ENCODE measurements at places on chromosomes 11 and 22. TPM values are rescaled to one million over a fixed set of nuclear protein-coding genes. Genes with fewer than 3 reads are reported as not detected.
A peak's percentile ranks its signal among the peaks of the same experiment; 100 is the strongest.

- no peak overlapping the region for H3K27ac ChIP-seq
- no peaks in the 10 kb centered on the region for H3K27me3 ChIP-seq
- H3K36me3 ChIP-seq = no peaks in the 10 kb centered on the region
- no peak overlapping the region for H3K4me3 ChIP-seq
- peak; percentile 88 for DNase-seq
These were observed 9.4 kb downstream of the IGSF9B start for GRCh38 chr11:133947321-133947756.

The CDCA5 gene
- 1.4 TPM for total RNA-seq

DNA sequence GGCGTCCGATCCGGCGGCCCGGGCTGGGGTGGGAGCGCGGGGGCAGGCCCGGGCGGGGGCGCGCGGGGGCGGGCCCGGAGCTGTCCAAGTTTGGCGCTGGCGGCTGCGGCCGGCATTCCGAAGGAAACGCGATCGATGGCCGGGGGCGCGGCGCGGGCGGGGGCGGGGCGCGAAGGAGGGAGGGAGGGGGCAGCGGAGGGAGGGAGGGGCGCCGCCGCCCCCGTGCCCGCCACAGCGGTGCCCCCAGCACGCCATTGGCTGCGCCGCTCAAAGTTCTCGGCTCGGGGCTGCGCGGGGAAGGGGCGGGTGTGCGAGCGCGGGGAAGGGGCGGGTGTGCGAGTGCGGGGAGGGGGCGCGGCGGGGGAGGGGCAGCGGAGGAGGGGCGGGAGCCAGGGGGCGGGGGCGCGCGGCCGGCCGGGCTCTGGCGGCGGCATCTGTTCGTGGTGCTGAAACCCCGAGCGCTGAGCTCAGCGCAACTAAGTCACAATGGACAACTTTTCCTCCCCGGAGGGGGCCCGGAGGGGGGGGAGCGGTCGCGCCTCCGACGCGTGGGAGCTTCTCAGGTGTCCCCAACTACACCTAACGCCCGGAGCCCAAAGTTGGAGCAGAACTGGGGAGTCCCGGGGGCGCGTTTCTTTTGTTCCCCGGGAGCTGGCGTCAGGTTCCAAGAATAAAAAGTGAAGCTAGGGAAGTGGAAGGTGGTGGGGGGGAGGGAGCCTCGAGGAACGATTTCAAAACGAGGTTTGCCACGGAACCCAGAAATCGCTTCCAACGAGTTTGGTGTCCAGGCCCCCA is 2.2 kb downstream of the PHF21B start:
- H3K27me3 ChIP-seq = no peaks in the 10 kb centered on the region
- peaks cover 4% of the 10 kb centered on the region for H3K4me1 ChIP-seq
- DNase-seq = peak; percentile 93
- peak overlapping the region; percentile 32 for H3K27ac ChIP-seq

DNA sequence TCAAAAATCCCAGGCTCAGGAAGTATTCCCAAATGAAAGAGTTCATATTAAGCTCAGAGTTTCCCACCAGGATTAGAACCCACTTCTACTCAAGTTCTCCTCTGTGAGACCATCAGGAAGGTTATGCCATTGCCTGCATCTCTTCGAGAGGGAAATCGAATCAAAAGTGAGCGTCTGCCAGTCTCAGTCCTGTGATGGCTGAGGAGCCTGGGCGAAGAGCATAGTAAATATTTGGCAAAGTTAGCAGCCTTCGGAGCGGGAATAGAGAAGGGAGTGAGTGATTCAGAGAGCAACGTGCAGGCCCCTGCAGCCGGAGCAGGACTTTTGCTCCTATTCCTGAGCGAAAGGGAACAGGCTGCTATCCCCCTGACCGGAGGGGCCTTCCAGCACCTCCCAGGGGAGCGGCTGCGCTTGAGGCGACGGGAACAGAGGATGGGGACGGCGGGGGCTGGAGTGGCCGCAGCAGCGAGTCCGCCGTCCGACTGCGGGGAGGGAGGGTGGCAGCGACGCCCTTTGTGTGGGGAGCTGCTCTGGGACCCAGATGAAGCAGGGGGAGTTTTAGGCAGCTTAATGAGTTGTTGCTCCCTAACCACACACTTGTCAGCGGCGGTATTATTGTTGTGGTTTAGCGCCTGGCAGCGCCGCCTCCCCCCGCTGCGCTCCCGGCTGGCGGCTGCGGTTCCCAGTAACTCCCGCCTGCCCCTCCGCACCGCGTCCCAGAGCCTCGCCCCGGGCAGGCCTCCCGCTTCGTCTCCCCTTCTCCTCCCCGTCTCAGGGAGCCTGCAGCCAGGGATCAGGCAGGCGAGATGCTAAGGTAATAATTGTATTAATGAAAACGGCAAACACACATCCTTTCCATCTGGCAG is 21.7 kb upstream of the NRGN start:
- H3K27me3 ChIP-seq = peaks cover 17% of the 10 kb centered on the region
- peak; percentile 66 for DNase-seq
- H3K36me3 ChIP-seq = no peaks in the 10 kb centered on the region
- no peak overlapping the region for H3K27ac ChIP-seq
- H3K4me3 ChIP-seq = peak overlapping the region; percentile 22

GRCh38 chr11:88345949-88346348 is 8.4 kb upstream of the CTSC start:
- H3K4me1 ChIP-seq = no peaks in the 10 kb centered on the region
- DNase-seq = no peak
- no peak overlapping the region for H3K27ac ChIP-seq
- H3K36me3 ChIP-seq = no peaks in the 10 kb centered on the region
- H3K4me3 ChIP-seq = no peak overlapping the region
- H3K27me3 ChIP-seq = no peaks in the 10 kb centered on the region

The CD248 gene
- 22.9 TPM for total RNA-seq

The GSTT4 gene
- total RNA-seq = not detected

DNA sequence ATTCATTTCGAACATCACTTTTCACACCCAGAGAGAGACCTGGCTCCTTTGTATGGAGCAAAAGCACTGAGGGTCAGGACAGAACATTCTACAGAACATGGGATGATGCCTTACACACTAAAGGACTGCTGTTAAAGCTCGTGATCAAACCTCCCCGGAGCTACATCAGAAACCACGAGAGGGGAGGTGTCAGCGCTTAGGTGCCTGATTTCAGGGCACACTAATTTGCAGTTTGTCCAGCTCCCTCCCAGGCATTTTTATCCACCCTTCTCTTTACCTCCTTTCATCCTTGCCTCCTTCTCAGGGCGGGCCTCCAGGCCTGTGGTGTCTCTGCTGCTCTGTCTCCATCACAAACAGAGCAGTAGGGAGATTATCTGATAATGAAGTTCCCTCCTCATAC is 127.5 kb downstream of the VPREB1 start:
- H3K27me3 ChIP-seq = no peaks in the 10 kb centered on the region
- no peaks in the 10 kb centered on the region for H3K4me1 ChIP-seq
- DNase-seq = no peak

DNA sequence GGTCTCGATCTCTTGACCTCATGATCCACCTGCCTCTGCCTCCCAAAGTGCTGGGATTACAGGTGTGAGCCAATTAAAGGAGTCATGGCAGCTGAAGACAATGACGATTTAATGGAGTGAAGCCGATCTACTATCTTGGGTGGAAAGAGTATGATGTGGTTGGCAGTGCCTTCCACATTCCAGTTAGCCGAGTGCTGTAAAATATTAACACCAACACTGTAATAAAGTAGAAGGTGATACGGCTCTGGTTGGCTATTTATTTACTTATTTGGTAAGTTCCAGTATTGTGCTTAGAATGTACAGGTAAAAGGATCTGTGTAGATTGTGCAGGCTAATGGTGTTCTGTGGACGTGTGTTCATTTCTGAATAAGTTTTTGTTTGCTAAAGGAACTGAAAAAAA is 149.6 kb upstream of the MTMR2 start:
- peaks cover 37% of the 10 kb centered on the region for H3K4me1 ChIP-seq
- no peaks in the 10 kb centered on the region for H3K36me3 ChIP-seq
- no peak overlapping the region for H3K4me3 ChIP-seq
- no peaks in the 10 kb centered on the region for H3K27me3 ChIP-seq
- peak; percentile 88 for DNase-seq

- H3K36me3 ChIP-seq = no peaks in the 10 kb centered on the region
- no peaks in the 10 kb centered on the region for H3K4me1 ChIP-seq
- DNase-seq = no peak
- no peaks in the 10 kb centered on the region for H3K27me3 ChIP-seq
These were observed 37.8 kb downstream of the PRR5L start for GRCh38 chr11:36333897-36334296.

DNA sequence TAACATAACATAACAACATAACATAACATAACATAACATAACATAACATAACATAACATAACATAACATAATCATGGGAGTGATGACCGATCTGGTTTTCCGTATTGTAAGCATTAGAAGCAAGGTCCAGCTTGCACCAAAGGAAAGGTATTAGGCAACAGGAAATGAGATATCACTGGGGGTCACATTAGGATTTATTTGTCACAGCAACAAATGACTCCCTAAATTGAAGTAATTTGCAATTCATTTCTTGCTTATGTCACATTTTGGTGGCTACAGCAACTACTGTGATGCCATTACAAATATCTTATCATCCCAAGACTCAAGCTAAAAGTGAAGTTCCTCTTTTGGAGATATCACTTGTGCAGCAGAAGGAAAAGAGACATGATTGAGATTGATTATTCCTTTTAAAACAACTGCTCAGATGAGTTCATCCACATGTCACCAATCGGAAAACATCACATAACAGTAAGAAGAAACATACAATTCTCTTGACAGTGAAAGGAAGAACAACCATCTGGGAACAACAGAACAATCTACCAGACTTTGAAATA is 1331.1 kb upstream of the RAG2 start:
- H3K27me3 ChIP-seq = no peaks in the 10 kb centered on the region
- H3K4me3 ChIP-seq = no peak overlapping the region
- DNase-seq = no peak
- no peaks in the 10 kb centered on the region for H3K4me1 ChIP-seq
- H3K27ac ChIP-seq = no peak overlapping the region

- no peaks in the 10 kb centered on the region for H3K27me3 ChIP-seq
- no peaks in the 10 kb centered on the region for H3K4me1 ChIP-seq
- DNase-seq = peak; percentile 35
- no peak overlapping the region for H3K27ac ChIP-seq
- H3K4me3 ChIP-seq = no peak overlapping the region
These were observed 7.3 kb downstream of the CD6 start for GRCh38 chr11:60978546-60979380.

The MFNG gene
- total RNA-seq = 31.1 TPM

DNA sequence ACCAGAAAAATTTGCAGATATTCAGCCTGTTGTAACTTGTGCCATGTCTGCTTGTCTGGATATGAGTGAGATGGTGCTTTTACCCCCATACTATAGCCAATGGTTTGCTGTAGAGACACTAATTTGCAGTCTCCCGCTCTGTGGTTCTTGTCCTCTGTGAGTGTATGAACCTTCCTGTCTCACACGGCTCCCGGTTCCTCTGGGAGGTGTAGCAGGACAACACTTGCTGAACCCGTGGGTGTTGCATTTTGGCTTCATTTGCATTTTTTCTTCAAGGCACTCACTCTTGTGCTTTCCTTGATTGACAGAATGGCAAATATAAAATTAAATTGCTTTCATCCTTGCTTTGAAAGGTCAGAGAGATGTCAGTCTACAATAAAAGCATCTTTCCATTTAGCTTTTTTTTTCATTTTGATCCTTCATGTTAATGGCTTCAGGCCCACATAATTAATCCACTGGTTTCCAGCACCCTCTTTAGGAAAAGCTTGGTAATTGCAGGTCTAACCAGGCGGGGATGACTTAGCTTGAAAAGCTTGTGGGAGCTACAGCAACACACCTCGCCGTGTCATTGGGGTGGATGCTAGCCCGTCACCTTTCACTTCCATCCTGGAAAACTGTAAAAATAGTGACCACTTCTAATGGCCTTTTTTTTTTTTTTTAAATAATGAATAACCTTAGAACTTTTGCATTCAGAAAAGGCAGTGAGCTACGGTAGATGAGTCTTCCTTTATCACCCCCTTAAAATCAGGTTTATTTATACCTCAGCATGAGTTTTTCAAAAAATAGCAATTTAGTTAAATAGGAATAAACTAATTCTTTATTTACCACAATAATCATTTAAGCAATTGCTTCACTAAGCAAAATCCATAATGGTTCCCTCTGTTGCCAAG is 27.4 kb upstream of the ST14 start:
- DNase-seq = no peak
- no peaks in the 10 kb centered on the region for H3K27me3 ChIP-seq
- no peaks in the 10 kb centered on the region for H3K4me1 ChIP-seq

- no peaks in the 10 kb centered on the region for H3K36me3 ChIP-seq
These were observed 3.8 kb upstream of the PPFIBP2 start for GRCh38 chr11:7509966-7510365.

The RIC3 gene
- 30.7 TPM for total RNA-seq

GRCh38 chr11:15104166-15104565 is 10.6 kb upstream of the INSC start:
- H3K4me3 ChIP-seq = no peak overlapping the region
- H3K27ac ChIP-seq = no peak overlapping the region
- DNase-seq = no peak
- H3K27me3 ChIP-seq = no peaks in the 10 kb centered on the region
- H3K4me1 ChIP-seq = no peaks in the 10 kb centered on the region

GRCh38 chr11:121929581-121929980 is 186.4 kb downstream of the BLID start:
- H3K4me1 ChIP-seq = no peaks in the 10 kb centered on the region
- no peaks in the 10 kb centered on the region for H3K27me3 ChIP-seq
- no peaks in the 10 kb centered on the region for H3K36me3 ChIP-seq
- DNase-seq = peak; percentile 89
- H3K4me3 ChIP-seq = peak overlapping the region; percentile 56

DNA sequence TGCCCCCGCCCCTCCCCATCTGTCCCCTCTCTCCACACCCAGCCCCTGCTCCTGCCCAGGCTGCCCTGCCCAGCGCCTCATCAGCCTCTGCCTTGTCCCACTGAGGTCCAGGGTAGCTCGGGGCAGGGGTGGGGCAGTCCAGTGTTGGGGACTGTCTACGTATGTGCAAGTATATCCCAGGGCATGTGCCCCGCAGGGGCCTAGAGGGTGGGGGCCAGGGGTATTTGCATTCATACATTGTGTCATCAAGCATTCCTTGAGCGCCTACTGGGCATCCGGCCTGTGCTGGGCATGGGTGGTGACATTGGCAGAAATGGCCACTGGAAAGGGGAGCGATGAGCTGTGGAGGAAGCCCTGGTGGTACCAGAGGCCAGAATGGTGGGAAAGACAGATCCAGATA is 17.6 kb upstream of the TAB1 start:
- no peak overlapping the region for H3K27ac ChIP-seq
- H3K36me3 ChIP-seq = no peaks in the 10 kb centered on the region
- no peak for DNase-seq
- H3K27me3 ChIP-seq = no peaks in the 10 kb centered on the region
- no peaks in the 10 kb centered on the region for H3K4me1 ChIP-seq

GRCh38 chr11:76806608-76807205 is 23.6 kb downstream of the TSKU start:
- H3K4me3 ChIP-seq = no peak overlapping the region
- H3K27me3 ChIP-seq = no peaks in the 10 kb centered on the region
- no peaks in the 10 kb centered on the region for H3K36me3 ChIP-seq
- H3K4me1 ChIP-seq = peaks cover 3% of the 10 kb centered on the region
- no peak for DNase-seq

- no peaks in the 10 kb centered on the region for H3K4me1 ChIP-seq
- DNase-seq = peak; percentile 72
- H3K4me3 ChIP-seq = no peak overlapping the region
- no peaks in the 10 kb centered on the region for H3K36me3 ChIP-seq
These were observed 9.8 kb upstream of the ALX4 start for GRCh38 chr11:44319552-44320288.

GRCh38 chr11:57056735-57057134 is 68.0 kb downstream of the OR5AK2 start:
- H3K27ac ChIP-seq = no peak overlapping the region
- H3K4me3 ChIP-seq = no peak overlapping the region
- H3K36me3 ChIP-seq = no peaks in the 10 kb centered on the region

GRCh38 chr11:76860539-76861475 is at the start of gene ACER3:
Gene ACER3 (plus strand): TSS chr11:76860918. CDS start chr11:76860977, 59 bp downstream.
- peak within 1 kb of the TSS; percentile 87 for H3K27ac ChIP-seq
- peaks cover 4% of the 10 kb centered on the region for H3K4me1 ChIP-seq
- no peaks in the 10 kb centered on the region for H3K27me3 ChIP-seq
- DNase-seq = peak; percentile 96
- H3K36me3 ChIP-seq = no peaks in the 10 kb centered on the region
- peak within 1 kb of the TSS; percentile 81 for H3K4me3 ChIP-seq
